ENCODE measurements at places on chromosomes 6 and 20. TPM values are rescaled to one million over a fixed set of nuclear protein-coding genes. Genes with fewer than 3 reads are reported as not detected.

Gene BPIFB1
- polyA plus RNA-seq, result not detected

- DNase-seq, result no peak
Measured at GRCh38 chr6:39263303-39264037, 34.2 kb upstream of the KCNK5 start.

DNA sequence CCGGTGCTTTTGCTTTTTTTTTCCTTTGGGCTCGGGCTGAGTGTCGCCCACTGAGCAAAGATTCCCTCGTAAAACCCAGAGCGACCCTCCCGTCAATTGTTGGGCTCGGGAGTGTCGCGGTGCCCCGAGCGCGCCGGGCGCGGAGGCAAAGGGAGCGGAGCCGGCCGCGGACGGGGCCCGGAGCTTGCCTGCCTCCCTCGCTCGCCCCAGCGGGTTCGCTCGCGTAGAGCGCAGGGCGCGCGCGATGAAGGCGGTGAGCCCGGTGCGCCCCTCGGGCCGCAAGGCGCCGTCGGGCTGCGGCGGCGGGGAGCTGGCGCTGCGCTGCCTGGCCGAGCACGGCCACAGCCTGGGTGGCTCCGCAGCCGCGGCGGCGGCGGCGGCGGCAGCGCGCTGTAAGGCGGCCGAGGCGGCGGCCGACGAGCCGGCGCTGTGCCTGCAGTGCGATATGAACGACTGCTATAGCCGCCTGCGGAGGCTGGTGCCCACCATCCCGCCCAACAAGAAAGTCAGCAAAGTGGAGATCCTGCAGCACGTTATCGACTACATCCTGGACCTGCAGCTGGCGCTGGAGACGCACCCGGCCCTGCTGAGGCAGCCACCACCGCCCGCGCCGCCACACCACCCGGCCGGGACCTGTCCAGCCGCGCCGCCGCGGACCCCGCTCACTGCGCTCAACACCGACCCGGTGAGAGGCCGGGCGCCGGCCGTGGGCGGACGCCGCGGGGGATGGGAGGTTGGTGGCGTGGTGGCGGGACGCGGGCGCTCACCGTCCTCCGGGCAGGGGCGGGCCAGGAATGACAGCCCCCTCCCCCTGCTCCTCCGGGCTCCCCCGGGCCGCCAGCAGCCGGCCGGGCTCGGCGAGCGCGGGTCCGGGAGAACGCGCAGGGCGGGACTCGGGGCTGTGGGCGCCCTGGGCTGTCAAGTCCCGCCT is 606 bp downstream of the ID4 start:
- no peak for DNase-seq

Gene DXO
- 22.6 TPM for polyA plus RNA-seq

Gene FAM120B
- 38.0 TPM for polyA plus RNA-seq

Gene ANKRD66
- polyA plus RNA-seq, result not detected

Gene SLC12A5
- polyA plus RNA-seq, result 2.0 TPM

Measured in left renal pelvis (tissue), 4 donors.